Suppressor macrophage treated with lipopolysaccharide for 1 hour (primary cell): ENCODE measurements at places on chromosomes 5 and 9.

DNA sequence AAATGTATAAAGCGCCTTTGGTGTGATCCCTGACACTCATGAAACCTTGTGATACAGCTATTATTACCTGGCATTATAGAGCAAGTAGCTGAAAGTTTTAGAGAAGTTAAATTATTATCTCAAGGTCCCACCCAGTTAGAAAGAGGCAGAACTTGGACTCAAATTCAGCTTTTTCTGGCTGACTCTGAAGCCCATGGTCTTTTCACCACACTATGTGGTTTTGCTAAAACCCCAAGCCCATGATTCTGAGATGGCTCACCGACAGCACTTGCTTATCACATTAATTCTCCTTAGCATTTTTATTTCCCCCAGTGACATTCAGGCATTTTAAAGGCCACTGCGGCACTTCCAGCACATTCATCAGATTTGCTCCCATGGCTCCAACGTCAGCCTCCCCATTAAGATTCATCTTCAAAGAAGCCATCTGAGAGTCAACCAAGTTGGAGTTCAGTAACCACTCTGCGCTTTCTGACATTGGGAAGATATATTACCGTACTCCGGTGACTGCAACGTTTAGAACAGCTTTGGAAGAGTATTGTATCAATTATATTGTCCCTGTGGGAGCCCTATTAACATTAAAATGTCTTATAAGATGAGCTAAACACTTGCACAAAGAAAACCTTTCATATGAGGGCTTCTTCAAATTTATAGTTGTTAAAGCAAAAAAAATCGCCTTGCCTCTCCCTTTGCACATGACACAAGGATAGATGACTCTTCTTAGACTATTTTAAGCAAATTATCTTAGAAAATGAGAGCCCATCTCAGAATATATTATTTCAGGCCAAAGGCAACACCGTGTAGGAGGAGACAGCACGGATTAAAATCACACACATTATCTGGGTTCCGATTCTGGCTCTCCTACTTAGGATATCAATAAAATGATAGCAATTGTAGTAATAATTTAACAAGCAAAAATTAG is 638.1 kb downstream of the ACTL7B start:
- DNase-seq: no peak

- no peak for DNase-seq
Measured at GRCh38 chr5:1806974-1807373, 5.8 kb downstream of the NDUFS6 start.

DNA sequence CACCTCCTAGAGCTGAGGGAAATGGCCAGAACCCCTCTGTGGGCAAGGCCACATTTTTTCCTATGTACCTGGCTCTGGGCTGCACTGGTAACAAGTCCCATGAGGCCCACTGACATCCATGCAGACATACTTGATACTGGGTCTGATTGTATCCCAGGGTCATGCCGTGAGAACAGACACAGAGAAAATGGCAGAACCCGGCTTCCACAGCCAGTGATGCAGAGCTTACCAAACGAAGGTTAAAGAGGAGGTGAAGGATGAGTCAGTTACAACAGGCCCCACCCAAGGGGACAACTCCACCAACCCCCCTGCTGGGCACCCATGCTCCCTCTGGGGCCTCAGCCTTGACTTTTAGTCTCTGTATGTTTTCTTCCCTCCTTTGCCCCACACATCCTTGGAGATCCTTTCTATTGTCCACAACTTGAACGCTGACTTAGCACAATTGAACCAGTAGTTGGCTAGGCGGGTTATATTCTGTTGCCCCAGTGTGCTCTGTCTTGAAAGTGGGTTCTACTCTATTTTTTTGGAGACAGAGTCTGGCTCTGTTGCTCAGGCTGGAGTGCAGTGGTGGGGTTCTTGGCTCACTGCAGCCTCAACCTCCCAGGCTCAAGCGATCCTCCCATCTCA is 93.5 kb downstream of the DAP start:
- DNase-seq: no peak

- no peak for DNase-seq
Measured at GRCh38 chr5:137136991-137137632, 362.0 kb downstream of the SPOCK1 start.

DNA sequence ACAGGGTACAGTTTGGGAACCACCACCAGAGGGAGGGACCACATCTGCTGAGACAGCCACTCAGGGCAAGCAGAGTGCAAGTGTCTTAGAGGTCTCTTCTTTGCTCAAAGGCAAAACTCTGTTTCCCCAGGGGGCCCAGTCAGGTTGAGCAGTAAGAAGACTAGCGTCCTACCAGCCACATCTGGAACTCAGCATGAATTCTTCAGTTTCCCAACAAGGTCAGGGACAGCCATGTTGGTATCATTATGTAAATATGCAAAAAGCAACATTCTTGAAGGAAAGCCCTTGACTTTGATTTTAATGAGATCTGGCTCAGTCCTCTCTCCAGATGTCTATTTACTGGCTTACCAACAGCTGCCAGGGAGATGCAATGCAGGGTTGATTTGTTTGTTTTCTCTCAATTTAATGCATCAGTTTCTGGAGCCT is 46.7 kb downstream of the TGFBI start:
- DNase-seq: no peak
